ENCODE measurements at places on chromosomes 5 and 9.

DNA sequence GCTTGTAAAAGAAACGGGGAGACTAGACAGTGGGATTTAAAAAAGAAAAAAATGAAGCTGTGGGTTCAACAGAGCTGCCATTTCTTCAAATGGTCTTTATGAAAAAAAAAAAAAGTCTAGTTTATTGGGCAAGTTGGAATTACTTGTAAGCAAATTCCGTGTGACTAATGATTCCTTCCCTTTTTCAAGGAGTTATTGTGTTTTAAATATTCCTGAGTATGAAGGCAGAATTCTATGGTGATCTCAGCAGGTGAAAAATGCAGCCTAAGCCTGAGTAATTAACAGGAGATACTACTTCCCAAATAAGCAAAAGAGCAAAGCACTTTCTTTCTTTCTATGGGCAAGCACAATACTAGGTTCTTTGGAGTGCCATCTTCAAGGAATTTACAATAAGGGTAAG is 481.9 kb downstream of the ZNF608 start:
- DNase-seq = no peak

DNA sequence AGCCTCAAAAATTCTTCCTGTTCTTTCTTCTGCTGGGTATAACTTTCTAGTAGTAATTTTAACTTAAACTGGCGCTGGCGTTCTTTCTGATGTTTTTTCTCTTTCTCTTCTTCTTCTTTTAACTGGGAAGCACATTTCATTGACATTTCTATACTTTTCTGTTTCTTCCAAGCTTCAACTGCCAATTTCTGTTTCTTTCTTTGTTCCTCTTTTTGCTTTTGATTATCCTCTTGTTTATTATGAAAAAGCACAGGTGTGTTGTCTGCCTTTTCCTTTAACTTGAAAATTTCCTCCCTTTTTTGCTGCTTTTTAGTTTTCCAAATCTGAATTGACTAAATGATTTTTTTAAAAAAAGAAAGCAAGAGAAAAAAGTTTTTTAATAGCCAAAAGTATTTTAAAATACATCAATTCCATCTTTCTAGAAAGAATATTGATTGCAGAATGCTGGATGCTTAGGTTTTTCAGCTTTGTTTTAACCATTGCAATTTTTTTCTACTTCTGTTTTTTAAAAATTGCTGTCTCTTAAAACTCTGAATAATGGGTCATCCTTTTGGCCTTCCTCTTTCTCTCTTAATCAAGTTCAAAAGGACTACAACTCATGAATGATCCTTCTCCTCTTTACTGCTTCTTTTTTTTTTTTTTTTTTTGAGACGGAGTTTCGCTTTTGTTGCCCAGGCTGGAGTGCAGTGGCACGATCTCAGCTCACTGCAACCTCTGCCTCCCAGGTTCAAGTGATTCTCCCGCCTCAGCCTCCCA is 8.8 kb upstream of the PGGT1B start:
- DNase-seq = no peak

DNA sequence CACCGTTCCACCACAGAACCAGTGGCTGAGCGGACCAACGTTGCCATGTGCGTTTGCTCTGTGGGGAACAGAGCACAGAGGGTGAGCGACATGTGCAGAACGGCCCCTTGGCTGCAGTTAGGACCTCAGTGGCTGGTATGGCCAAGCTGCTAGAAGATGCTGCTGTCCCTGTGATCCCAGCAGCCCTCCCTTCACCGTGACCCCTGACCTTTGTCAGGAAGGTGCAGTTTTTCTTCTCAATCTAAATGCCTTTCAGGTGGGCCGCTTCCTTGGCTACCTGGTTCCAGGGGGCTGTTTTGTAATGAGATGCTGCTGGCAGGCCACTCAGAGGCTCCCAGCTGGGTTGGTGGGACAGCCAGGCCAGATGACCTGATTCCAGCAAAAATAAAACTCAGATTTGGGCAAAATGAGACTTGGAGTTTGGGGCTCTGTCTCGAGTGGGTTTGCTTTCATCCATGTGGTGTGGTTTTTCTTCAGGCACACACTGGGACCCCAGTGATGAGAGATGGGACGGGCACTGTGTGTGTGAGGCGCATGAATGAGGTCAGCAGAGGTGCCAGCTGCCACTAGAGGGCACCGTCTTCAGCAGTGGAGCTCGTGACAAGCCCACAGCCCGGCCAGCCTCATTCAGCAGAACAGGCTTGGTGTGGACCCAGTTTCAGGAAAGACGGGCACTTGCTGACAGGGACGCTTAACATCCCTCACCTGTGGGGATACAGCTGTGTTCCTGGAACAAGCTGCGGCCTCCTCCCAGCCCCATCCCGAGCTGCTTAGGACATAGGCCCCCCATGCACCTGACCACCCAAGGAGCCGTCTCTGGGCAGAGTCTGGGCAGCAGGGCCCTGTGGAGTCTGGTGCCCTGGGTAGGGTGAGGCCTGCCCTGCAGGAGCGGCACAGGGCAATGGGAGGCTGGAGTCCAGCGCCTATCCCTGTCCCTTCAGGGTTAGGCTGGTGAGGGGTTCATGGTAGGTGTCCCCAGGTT is 4.1 kb downstream of the MRPS2 start:
- no peak for DNase-seq

DNA sequence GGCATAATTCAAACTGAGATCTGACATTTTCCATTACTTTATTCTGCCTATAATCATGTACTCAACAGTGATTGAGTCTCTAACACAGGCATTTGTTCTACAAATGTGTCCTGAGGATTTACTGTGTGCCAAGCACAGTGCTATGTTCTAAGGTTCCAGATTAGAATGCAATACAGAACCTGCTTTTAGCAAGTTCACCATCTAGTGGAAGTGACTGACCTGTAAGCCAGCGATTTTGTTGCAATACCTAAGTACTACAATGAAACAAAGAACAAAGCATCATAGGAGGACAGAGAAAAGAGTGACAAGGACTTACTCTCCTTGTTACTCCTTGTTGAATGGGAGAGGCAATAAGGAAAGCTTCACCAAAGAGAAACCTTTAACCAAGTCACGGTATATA is 348.1 kb downstream of the ELAVL2 start:
- no peak for DNase-seq

DNA sequence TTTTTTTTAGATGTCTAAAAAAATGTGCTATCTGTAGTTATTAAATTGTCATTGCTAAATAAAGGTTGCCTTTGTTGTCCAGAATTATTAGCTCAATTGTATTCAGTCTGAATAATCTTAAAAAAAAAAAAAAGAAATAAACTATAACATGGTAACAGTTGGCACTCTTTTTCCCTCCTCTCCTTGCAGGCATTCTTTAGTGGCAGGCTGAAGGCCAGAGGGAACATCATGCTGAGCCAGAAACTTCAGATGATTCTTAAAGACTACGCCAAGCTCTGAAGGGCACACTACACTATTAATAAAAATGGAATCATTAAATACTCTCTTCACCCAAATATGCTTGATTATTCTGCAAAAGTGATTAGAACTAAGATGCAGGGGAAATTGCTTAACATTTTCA is 87.6 kb upstream of the FAM170A start:
- no peak for DNase-seq

- DNase-seq = no peak
Measured at GRCh38 chr5:88741964-88742363, 141.0 kb downstream of the MEF2C start.

GRCh38 chr5:152135827-152136226 is 211.2 kb upstream of the GLRA1 start:
- no peak for DNase-seq

- DNase-seq = no peak
Measured at GRCh38 chr5:133977858-133978257, 9.4 kb upstream of the C5orf15 start.

DNA sequence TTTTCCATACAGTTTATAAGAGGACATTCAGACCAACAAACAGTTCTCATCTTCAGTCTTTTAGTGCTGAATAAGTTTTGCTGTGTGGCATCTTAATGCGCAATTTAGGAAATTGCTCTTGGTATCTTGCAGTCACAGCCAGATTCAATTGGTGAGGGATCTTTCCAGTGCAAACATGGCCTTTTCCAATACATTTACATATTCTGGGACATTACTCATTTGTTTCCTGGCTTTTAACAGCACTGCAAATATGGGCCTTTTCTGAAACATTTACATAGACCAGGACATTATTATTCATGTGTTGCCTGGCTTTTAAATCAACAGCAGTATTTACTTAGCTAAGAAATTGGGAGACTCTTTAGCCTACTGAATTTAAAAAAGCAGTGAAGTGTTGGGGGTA is 22.7 kb downstream of the ANKRD33B start:
- no peak for DNase-seq

DNA sequence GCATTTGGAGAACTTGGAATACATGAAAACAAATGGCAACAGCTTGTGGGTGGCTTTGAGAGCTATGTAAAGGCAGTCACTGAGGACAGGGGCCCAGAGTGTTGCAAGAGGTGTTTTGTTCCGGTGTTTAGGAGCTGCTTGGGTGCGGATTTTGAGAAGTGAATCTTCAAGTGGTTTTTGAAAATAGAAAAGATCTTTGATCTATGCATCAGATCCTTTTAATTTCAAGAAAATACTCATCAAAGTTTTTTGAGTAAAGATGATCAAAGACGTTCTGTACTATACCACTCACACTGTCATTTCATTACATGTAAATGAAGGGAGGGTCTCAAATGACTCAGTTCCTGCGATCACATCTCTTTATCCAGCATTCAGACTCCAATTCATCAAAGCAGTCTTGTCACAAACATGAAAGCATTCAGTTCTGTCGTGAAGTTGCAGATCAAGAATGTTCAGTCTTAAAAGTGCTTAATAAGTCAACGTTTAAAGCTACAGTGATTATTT is 112.5 kb downstream of the WDR41 start:
- DNase-seq = no peak

- DNase-seq = no peak
Measured at GRCh38 chr9:131500939-131501541, 1.7 kb upstream of the POMT1 start.

GRCh38 chr9:121658166-121658565 is 6.7 kb downstream of the DAB2IP start:
- DNase-seq = no peak
